Omental fat pad (tissue), 4 donors: ENCODE measurements at places on chromosomes 6 and 20. TPM values are rescaled to one million over a fixed set of nuclear protein-coding genes. Genes with fewer than 3 reads are reported as not detected.

GRCh38 chr6:77415706-77416105, 47.6 kb downstream of the HTR1B start:
- DNase-seq, result no peak

GRCh38 chr6:129267028-129267427, 384.1 kb downstream of the LAMA2 start:
- DNase-seq, result no peak

DNA sequence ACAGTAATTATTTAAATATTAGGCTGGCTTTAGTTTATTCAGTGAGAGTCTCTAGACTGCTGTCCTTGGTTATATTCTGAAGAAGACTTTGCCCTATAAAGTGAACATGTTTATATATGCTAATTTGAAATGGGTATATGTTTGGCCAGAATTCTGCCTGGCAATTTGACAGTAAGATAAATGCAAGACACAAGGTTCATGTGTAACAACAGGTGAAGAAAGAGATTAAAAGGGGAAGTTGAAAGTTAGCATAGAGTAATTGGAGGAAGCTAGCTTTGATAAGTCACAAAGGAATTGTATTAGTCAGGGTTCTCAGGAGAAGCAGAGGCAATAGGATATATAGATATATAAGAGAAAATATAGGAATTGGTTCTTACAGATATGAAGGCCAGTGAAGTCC, 191.4 kb downstream of the CENPW start:
- DNase-seq, result no peak

The GNAS-AS1 gene
- total RNA-seq, result not detected

GRCh38 chr6:227074-227782, 65.1 kb upstream of the DUSP22 start:
- no peak for DNase-seq

DNA sequence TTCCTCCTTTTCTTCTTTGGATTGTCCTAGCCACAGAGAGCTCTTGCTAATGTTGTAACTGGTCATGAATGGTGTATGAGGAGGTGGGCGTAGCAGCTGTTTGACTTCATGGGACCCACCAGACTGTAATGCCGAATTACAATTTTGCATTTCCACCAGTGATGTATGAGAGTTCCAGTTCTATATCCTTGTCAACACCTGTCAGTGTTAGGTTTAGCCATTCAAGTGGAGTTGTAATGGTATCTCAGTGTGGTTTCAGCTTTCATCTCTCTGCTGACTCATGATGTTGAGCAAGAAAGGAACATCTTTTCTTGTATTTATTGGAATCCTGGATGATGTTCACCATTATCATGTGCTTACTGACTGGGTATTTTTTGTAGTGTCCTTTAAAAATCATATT, 5.1 kb downstream of the IGF2R start:
- no peak for DNase-seq

DNA sequence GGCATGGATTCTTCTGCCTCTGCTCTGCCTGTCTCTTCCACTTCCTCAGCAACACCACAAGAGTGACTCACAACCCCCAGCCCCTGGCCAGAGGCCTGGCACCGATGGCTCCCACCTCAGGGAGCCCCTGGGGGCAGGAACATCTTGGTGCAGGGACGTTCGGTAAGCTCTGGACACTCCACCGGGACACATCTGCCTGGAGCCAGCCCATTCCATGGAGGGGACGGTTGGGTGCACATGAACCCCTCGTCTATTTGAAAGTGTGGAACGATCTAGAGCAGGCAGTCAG, 246.5 kb downstream of the ERMARD start:
- no peak for DNase-seq
